Sciatic nerve (tissue), 2 donors: ENCODE measurements at places on chromosomes 6 and 20. TPM values are rescaled to one million over a fixed set of nuclear protein-coding genes. Genes with fewer than 3 reads are reported as not detected.

DNA sequence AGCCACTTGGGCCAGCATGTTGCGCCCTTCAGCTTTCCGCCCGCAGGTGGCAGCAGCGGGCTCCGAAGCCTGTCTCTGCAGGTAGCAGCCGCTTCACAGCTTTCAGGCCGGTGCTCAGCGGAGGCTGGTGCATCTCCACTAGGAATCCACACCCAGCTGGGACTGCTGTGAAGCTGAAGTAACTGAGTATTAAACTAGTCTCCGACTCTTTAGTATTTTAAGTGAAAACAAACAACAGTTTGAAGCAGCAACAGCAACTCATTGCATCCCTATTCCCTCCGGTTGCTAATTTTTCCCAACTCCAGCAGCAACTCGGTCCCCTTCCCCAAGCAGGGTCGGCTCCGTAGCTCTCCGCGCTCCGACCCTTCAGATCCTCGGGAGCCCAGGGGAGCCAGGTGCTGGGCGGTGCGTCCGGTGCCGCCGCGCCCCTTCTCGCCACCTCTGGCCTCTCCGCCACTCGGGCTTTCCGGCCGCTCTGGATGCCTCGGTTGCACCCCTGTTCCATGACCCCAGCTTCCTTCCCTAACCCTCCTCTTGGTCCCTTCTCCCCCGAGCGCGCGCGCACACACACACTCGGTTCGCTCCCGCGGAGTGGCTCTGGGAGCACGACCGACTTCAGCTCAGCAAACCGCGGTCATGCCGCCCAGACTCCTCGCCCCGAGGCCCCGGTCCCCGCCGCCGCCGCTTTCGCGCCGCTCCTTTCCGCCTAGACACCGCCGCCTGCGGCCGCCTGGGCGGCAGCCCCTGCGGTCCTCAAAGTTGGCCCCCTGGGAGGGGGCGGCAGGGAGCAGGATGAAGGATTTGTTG lies 765 bp upstream of the NKAIN2 start:
- peak; percentile 90 for DNase-seq

The BPIFB2 gene
- not detected for total RNA-seq

GRCh38 chr6:132076452-132076851 lies 125.3 kb upstream of the CCN2 start:
- DNase-seq = no peak

GRCh38 chr6:151445482-151445881 lies 6.4 kb downstream of the RMND1 start:
- DNase-seq = no peak
